ENCODE measurements at places on chromosomes 6 and 20. TPM values are rescaled to one million over a fixed set of nuclear protein-coding genes. Genes with fewer than 3 reads are reported as not detected.

DNA sequence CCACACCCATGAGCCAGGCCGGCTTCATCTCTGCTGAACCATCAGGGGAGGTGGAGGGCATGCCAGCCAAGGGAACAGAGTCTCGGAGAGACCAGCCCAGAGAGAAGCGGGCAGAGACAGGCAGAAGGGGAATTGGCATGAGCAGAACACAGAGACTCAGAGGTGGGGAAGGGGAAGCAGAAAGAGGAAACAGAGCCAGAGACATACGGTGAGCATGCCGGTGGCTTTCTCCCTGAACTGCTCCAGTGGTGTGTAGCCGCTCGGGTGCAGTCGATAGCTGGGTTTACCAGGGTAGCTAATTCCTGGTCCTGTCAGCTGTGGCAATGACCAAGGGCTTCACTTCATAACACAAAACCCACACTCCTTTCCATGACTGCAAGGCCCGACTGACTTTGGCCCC, 83.6 kb upstream of the CCDC167 start:
- H3K27me3 ChIP-seq = peaks cover 10% of the 10 kb centered on the region
- no peak overlapping the region for H3K4me3 ChIP-seq
- no peak overlapping the region for H3K27ac ChIP-seq
- H3K4me1 ChIP-seq = peaks cover 21% of the 10 kb centered on the region
- no peak for DNase-seq

DNA sequence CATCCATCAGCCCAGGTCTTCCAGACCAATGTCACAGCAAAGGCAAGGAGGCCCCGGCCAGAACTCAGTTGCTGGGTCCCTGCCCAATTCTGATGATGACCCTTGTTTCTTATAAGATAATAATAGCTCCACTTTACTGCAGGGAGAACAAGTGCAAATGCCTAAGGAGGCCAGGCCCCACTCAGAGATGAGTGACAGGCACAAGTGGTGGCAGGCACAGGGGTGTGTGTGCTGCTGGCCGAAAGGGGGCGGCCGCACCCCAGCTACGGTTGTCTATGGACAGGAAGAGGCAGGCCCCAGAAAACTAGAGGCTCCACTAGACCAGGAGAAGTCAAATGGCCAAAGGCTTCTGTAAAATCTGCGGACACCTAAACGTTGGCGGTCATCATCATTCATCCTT, 28.6 kb downstream of the GNAS-AS1 start:
- peaks cover 24% of the 10 kb centered on the region for H3K27me3 ChIP-seq
- H3K4me1 ChIP-seq = peaks cover 16% of the 10 kb centered on the region
- H3K27ac ChIP-seq = no peak overlapping the region
- no peak overlapping the region for H3K4me3 ChIP-seq
- DNase-seq = no peak
- peaks cover 16% of the 10 kb centered on the region for H3K36me3 ChIP-seq

DNA sequence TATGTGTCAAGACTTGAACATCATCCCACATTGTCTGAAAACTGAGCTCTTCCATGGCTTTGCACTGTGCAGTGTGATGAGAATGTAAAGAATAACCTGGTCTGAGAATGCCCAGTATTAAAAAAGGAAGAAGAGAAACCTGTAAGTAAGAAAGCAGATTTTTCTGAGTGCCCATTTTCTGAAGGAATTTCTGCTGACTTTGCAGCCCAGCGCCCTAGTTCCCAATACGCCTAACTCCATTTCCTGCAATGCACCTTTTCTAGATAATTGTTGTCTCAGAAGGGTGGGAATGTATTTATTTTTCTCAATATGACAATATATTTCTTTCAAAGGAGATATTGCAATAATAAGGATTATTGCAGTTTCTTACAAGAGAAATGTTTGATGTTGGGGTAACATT, 231.5 kb downstream of the HAO1 start:
- H3K4me3 ChIP-seq = no peak overlapping the region
- H3K4me1 ChIP-seq = no peaks in the 10 kb centered on the region
- no peak for DNase-seq
- H3K27ac ChIP-seq = no peak overlapping the region
- H3K36me3 ChIP-seq = no peaks in the 10 kb centered on the region
- H3K27me3 ChIP-seq = no peaks in the 10 kb centered on the region

DNA sequence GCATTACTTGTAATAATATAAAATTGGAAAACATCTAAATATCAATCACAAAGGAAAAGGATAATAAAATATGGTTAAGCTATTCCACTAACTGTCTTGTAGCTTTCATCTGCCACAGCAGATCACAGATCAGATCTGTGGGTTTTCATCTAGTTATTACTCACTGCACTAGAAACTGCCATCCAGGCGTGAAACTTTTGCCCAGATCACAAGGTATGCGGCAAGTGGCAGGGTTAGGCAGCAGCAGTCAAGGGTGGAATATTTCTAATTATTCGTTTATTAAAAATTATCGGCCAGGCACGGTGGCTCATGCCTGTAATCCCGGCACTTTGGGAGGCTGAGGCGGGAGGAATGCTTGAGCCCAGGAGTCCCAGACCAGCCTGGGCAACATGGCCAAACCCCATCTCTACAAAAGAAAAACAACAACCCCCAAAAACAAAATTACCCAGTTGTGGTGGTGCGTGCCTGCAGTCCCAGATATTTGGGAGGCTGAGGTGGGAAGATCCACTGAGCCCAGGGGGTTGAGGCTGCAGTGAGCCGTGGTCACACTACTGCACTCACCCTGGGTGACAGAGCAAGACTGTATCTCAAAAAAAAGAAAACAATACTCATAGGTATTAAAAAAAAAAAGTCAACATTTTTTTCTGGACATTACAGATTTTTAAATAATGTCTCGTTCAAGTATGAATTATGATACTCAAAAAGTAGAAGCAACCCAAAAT, 32.1 kb downstream of the BEND3 start:
- H3K27me3 ChIP-seq = no peaks in the 10 kb centered on the region
- H3K36me3 ChIP-seq = peaks cover 9% of the 10 kb centered on the region
- no peak for DNase-seq
- no peak overlapping the region for H3K4me3 ChIP-seq
- H3K27ac ChIP-seq = no peak overlapping the region

PRRT1 gene
- 5.0 TPM for total RNA-seq

GRCh38 chr6:157551041-157551832, 170.2 kb downstream of the ZDHHC14 start:
- no peak overlapping the region for H3K27ac ChIP-seq
- no peak for DNase-seq
- peaks cover 18% of the 10 kb centered on the region for H3K4me1 ChIP-seq
- H3K36me3 ChIP-seq = no peaks in the 10 kb centered on the region
- H3K27me3 ChIP-seq = no peaks in the 10 kb centered on the region
- no peak overlapping the region for H3K4me3 ChIP-seq

BPIFB4 gene
- total RNA-seq = not detected

- H3K4me1 ChIP-seq = peaks cover 11% of the 10 kb centered on the region
- no peaks in the 10 kb centered on the region for H3K36me3 ChIP-seq
- no peaks in the 10 kb centered on the region for H3K27me3 ChIP-seq
- H3K27ac ChIP-seq = no peak overlapping the region
- no peak overlapping the region for H3K4me3 ChIP-seq
- DNase-seq = peak; percentile 58
Measured at GRCh38 chr6:47161176-47161687, 119.1 kb upstream of the ADGRF1 start.

CSTF1 gene
- total RNA-seq = 34.9 TPM

GRCh38 chr6:106451439-106451838, 90.9 kb downstream of the CRYBG1 start:
- no peaks in the 10 kb centered on the region for H3K36me3 ChIP-seq
- H3K4me1 ChIP-seq = peaks cover 18% of the 10 kb centered on the region
- DNase-seq = no peak
- peaks cover 4% of the 10 kb centered on the region for H3K27me3 ChIP-seq
- no peak overlapping the region for H3K27ac ChIP-seq
- no peak overlapping the region for H3K4me3 ChIP-seq

DNA sequence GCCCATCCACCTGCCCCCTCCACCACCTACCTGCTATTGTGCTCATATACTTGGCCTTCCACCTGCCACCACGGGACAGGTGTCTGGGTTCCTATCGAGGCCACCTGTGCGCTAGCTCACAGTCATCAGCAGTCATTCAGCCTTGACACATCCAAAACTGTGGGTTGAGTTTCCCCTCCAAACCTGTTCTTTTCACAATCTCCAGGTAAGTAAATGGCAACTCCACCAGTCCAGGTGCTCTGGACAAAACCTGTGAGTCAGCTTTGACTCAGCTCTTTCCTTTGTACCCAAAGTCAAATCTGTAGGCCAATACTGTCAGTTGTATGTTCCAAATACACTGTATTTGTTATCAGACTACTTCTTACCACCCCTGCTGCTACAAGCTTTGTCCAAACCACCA, 52.6 kb downstream of the SPTLC3 start:
- H3K4me3 ChIP-seq = no peak overlapping the region
- no peak for DNase-seq
- no peaks in the 10 kb centered on the region for H3K36me3 ChIP-seq
- H3K4me1 ChIP-seq = no peaks in the 10 kb centered on the region
- no peaks in the 10 kb centered on the region for H3K27me3 ChIP-seq
- no peak overlapping the region for H3K27ac ChIP-seq

MLN gene
- total RNA-seq = not detected

- H3K4me1 ChIP-seq = peaks cover 43% of the 10 kb centered on the region
- DNase-seq = peak; percentile 36
- H3K27ac ChIP-seq = no peak overlapping the region
- no peaks in the 10 kb centered on the region for H3K36me3 ChIP-seq
- no peak overlapping the region for H3K4me3 ChIP-seq
Measured at GRCh38 chr6:110325197-110325596, 33.0 kb downstream of the METTL24 start.

DNA sequence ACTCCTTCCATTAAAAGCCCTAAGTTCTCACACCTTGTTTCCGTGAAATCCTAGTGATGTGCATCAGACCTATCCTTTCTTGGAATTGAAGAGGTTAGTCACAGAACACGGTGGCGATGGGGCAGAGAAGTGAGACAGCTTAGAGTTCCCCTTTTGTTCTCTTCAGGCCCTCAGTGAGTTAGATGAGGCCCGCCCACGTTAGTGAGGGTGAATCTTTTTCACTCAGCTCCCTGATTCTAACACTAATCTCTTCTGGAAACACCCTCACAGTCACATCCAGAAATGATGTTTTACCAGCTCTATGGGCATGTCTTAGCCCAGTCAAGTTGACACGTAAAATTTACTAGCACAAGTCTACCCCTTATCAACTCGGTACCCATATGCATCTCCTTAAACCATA, 172.7 kb upstream of the NOX3 start:
- H3K27ac ChIP-seq = no peak overlapping the region
- no peak overlapping the region for H3K4me3 ChIP-seq
- H3K27me3 ChIP-seq = peaks cover 2% of the 10 kb centered on the region
- peaks cover 16% of the 10 kb centered on the region for H3K4me1 ChIP-seq
- H3K36me3 ChIP-seq = no peaks in the 10 kb centered on the region
- DNase-seq = no peak

PPP1R3G gene
- total RNA-seq = 0.54 TPM

DNA sequence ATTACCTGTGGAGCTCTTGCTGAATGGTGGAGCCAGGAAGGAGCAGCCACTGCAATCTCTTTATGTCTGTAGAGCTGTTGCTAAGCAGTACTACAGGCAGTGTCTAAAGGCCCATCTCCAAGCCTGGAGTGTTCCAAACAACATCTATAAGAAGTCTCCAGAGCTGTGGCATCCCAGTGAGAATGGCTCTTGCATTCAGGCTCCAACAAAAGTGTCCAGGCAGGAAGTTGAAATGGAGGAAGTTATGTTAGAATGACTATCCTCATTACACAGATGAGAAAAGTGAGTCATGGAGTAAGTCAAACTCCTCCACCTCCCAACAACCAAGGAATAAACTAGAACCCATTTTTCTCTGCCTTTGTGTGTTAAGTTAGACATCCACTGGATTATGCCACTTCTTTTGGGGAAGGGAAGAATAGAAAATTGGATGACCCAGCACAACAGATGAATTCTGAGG, 288.5 kb upstream of the STXBP5 start:
- DNase-seq = peak; percentile 55
- peaks cover 2% of the 10 kb centered on the region for H3K27me3 ChIP-seq
- H3K36me3 ChIP-seq = peaks cover 27% of the 10 kb centered on the region
- peaks cover 66% of the 10 kb centered on the region for H3K4me1 ChIP-seq

PAQR8 gene
- total RNA-seq = 3.8 TPM

GRCh38 chr6:136895901-136896300, 26.2 kb upstream of the SLC35D3 start:
- no peak overlapping the region for H3K27ac ChIP-seq
- H3K36me3 ChIP-seq = peaks cover 5% of the 10 kb centered on the region
- H3K27me3 ChIP-seq = peaks cover 1% of the 10 kb centered on the region
- DNase-seq = no peak
- no peaks in the 10 kb centered on the region for H3K4me1 ChIP-seq

Data from HFFc6 (cell line).